ENCODE measurements at places on chromosomes 6 and 20.

- no peak for DNase-seq
Observed at GRCh38 chr6:122778302-122778701, 1.2 kb upstream of the FABP7 start.

DNA sequence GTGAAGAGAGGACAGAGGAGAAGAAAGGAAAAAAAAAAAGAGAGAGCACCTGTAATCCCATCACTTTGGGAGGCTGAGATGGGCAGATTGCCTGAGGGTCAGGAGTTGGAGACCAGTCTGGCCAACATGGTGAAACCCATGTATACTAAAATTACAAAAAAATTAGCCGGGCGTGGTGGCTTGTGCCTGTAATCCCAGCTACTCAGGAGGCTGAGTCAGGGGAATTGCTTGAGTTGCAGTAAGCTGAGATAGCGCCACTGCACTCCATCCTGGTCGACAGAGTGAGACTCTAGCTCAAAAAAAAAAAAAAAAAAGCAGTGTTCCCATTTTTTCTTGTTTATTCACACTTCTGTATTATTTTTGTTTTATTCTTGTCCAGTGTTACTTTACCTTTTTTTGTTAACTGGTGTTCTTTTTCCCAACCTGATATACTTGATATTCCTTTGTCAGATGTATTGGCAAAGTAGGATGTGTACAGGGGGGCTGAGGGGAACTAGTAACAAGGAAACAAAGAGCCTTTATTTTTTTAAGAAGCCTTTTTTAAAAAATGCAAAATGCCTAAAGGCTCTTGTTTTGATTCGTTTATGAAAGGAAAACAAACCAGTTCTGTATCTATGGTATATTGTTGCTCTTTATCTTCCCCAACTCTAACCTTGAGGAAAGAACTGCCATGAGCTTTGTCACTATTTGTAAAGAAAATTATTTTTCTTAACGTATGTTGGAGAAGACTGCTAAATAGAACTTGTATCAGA lies 22.3 kb downstream of the COL19A1 start:
- DNase-seq = no peak

DNA sequence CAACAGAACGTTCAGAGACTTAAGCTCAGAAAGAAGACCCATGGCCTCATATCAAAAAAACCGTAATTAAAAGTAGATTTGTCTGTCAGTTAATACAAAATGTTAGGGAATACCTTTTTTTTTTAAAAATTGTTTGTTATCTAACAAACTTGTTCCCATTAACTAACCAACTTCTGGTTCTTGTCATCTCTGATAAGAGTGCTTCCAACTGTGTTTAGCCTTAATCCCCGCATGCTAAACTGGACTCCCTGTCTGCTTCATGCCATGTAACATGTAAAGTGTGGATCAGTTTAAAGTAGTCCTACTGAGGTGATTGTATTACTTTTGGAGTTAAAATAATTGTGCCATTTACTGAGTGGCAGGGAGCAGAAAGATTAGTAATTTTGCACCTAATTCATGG lies 6.3 kb downstream of the JARID2 start:
- no peak for DNase-seq

DNA sequence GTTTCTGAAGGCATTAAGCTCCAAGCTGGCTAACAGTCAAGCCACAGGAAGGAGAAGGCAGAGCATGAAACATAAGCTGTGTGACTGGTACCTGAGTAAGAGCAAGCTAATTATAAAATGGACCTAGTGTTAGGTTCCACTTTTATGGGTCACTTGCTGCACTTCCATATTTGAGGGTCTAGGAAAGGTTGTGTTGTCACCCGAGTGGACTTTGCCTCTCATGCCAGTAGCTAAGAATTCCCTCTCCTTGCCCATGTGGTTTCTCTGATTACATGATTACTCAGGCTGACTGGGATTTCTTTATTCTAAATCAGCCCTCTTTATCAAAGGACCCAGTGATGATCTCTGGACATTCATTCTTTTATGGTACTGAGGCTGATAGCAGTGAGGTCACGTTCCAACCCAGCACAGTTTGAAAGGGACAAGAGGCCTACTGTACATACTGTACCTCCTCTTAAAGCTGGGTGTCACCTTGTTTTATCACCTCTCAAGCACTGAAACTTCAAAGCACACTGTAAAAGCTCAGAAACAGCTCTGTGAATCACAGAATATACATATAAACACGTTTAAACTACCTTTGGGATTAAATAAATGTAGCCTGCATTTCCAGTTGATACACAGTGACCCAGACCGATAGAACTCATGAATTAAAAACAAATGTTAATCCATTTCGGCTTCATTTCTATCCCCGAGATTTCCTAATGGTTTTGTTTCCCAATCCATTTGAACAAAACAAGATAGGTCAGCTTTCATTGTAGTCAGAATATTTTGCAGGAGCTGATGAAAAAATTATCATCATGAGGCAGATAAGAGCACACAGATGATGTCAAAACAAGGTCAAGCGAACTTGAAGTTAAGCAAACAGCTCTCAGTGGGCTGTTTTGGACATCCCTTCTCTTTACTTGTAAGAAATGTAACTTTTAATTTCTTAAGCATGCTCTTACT lies 96.5 kb downstream of the ALDH8A1 start:
- DNase-seq = no peak

DNA sequence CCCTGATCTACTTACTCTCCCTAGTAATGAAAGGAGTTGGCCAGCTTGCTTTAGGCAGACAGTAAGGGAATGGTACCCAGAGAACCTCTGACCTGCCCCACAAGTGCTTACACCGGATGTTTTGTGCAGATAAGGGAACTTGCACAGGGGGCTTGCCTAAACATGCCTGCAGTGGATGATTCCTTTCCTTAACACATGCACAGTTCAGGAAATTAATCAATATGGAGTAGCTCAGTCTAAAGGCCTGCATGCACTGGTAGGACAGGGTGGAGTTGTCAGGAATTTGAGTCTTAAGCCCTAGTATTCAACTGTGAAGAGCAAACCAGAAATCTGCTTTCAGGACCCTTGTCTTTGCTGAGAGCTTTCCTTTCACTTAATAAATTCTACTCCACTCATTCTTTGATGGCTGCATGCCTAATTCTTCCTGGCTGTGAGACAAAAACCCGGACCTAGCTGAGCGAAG lies 3.9 kb upstream of the TRIM38 start:
- DNase-seq = no peak

GRCh38 chr6:1001655-1002349 lies 308.9 kb upstream of the EXOC2 start:
- DNase-seq = no peak

GRCh38 chr20:63441136-63442099 lies 31.0 kb downstream of the KCNQ2 start:
- no peak for DNase-seq

- peak; percentile 48 for DNase-seq
Observed at GRCh38 chr6:138692978-138693909, 80.3 kb upstream of the CCDC28A start.

DNA sequence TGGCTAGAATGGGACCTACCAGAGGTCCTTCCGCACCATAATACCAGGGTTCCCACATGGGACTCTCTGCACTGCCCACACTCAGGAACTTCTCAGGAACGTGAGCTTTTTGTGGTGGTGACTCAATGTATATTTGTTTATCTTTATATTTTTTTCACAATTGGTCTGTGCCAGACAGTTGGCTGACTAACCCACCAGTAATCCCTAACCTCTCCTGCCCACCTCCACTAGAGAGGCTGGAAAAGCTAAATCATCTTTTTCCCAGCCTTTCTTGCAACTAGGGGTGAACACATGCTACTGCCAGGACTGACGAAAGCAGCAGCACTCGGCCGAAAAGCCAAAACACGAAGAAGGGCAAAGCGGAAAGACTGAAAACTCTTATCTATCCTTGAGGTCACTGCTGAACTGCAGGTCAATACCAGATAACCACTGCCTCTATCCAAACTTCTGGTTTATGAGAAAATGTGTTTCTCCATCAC lies 112.9 kb downstream of the TRERF1 start:
- DNase-seq = peak; percentile 11

DNA sequence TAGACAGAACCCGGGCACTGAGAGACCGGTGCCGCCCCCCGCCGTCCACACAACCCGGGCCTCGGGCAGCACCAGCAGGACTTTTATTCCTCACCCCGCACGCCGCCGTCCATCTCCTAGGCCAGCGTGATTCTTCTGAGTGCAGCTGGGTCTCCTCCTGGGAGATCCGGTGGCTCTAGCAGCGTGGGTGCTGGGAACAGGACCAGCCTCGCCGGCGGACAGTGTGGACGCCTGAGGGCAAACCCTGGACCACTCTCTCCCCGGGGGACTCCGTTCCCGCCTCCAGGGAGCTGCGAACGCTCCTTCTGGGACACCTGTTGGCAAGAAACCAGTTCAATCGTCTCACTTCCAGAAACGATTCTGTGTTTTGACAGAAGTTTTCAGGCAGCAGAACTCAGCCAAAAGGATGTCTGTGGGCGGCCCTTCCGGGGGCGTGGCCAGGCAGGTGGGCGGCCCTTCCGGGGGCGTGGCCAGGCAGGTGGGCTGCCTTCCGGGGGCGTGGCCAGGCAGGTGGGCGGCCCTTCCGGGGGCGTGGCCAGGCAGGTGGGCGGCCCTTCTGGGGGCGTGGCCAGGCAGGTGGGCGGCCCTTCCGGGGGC lies 130.7 kb downstream of the DLL1 start:
- peak; percentile 16 for DNase-seq

- no peak for DNase-seq
Observed at GRCh38 chr20:11992426-11992825, 74.7 kb downstream of the BTBD3 start.

GRCh38 chr6:148398244-148398643 lies 55.6 kb downstream of the SASH1 start:
- no peak for DNase-seq

DNA sequence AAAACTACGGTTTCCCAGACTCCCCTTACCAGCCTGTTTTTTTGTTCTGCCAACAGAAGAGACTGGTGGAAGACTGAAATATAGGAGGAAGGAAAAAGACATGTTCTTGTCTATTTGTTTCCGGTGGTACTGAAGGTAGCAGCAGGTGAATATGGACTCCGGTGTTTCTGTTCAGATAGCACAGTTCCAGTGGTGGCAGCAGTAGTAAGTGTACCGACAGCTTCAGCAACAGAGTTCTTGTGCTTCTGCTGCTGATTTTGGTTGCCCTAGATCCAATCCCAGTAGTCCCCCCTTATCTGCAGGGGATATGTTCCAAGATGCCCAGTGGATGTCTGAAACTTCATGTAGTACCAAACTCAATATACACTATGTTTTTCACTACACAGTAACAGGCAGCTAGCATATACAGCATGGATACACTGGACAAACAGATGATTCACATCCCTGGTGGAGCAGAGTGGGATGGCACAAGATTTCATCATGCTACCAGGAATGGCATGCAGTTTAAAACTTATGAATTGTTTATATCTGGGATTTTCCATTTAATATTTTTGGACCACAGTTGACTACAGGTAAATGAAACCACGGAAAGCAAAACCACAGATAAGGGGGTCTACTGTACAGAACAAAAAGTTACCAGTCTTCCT lies 301.8 kb downstream of the BTBD9 start:
- no peak for DNase-seq

DNA sequence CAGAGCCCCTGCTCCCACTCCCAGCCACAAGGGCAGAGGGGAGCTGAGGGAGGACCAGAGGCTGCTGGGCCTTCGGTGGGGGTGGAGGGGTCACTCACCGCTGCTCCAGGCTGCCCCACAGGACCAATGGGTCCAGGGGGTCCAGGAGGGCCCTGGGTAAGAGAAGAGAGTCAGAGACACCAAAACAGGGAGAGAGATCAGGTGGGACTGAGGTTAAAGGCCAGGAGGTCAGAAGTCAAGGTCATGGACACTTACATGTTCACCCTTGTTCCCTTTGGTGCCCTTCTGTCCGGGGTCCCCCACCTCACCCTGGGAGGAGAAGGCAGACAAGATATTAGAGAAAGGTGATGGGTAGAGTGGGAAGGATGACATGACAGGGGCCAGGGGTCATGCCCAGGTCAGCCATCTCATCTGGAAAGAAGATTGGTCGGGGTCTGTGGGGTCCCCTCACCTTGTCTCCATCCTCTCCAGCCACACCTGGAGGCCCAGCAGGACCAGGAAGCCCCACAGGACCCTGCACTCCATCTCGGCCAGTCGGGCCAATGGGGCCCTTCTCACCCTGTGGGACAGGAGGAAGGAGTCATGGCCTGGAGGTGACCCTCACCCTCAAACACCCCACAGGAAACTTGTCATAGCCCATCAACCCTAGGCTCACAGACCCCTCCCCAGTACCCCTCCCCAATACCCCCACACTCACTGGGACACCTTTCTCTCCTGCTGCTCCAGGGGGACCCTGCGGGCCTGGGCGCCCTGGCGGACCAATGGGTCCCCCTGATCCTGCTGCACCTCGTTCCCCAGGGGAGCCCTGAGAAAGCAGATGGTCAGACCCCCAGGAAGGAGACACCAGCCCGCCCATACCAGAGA lies 21.0 kb downstream of the COL11A2 start:
- no peak for DNase-seq

DNA sequence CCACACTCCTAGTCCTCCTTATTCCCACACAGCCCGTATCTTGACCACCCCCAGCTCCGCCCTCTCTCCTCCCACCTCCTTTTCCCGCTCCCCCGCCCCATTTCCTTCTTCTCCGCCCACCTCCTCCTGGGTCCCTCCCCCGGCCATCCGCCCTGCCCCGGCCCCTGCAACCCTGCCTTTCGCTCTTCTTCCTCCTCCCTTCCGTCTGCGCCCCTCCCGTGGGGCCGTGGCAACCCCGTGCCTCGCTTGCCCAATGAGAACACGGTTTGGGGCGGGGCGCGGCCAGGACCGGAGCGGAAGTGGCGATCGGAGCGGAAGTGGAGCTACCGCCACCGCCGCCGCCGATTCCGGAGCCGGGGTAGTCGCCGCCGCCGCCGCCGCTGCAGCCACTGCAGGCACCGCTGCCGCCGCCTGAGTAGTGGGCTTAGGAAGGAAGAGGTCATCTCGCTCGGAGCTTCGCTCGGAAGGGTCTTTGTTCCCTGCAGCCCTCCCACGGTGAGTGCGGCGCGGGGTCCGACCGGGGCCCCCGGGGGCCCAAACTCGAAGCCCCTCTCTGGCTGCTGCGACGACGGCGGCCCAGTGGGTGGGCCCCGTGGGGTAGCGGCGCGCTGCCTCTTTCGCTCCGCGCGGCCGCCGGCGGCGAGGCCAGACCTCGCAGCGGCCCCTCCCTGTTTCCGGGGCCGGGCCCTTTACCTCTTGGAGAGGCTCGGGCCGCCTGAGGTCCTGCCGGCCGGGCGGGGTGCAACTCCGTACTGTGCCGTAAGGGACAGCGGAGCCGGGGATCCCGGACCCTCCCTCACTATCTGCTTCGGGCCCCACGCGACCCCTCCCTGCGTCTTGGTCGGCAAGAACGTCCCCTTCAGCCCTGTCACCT lies at the start of gene YWHAB:
Gene YWHAB, plus strand, starts transcription at position 314 of the 874 bp plus-strand sequence. CDS start 15,829 bp downstream, outside the sequence.
- DNase-seq = peak; percentile 99

DNA sequence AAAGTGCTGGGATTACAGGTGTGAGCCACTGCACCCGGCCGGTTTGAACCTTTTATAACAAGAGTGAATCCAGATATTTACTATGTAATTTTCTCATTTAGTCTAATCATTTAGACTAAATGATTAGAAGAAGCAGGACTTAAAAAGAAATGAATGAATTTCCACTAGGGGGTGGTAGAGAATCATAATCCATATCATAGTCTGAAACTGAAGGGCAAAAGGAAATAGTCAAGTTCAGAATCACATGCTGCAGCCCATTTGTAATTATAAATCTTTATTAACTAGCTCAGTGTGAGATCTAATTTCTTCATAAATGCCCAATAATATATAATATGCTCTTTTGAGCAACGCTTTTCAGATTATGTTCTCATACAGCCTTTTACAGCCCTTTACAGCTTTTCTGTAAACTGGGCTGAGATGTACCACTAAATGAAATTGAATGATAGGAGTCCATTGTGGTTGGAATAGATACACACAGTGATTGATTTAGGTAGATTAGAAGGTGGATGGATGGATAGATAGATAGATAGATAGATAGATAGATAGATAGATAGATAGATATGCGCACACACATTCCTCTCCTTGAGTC lies 31.8 kb downstream of the PSMB9 start:
- DNase-seq = no peak

Measured in T-helper 2 cell (primary cell).